Stimulated activated CD4-positive, alpha-beta T cell treated with anti-CD3 and anti-CD28 coated beads, Interleukin-2, amount 100 ng/mL, for 4 hours (primary cell): ENCODE measurements at places on chromosomes 12 and 14.

DNA sequence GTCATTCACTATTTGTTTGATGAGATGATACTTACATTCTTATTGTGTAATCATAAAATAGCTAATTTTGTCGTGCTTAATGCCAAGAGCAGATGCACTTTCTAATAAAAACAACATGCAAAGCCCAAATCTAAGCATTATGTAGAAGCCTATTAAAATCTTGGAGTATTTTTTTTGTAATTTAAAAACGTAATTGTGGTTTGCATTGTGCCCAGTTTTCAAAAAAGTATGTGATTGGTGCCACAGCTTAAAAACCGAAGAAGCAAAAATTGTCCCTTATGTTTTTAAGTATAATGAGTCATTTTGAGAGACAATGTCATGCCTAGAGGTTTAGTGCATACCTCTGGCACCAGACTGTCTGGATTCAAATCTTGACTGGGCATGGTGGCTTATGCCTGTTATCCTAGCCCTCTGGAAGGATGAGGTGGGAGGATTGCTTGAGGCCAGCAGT, 464.8 kb upstream of the RGS6 start:
- DNase-seq: no peak

DNA sequence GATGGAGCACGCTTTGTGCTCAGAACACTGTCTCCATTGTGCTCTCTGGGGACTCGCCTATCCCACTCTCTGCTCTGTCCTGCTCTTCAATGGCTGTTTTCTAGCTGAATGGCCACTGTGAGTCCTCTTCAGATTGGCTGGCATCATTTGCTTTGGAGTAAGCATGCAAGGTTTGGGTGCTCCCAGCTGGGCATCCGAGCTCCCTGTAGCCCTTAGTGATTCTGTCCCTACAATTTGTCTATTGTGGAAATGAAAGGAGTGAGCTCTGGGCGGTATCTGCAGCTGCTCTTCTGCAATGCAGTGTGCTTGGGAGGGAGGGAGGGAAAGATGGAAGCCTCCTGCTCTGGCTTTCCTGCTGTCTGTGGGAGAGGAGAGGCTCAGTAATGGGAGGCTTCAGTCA, 84.8 kb downstream of the SMOC1 start:
- DNase-seq: no peak

DNA sequence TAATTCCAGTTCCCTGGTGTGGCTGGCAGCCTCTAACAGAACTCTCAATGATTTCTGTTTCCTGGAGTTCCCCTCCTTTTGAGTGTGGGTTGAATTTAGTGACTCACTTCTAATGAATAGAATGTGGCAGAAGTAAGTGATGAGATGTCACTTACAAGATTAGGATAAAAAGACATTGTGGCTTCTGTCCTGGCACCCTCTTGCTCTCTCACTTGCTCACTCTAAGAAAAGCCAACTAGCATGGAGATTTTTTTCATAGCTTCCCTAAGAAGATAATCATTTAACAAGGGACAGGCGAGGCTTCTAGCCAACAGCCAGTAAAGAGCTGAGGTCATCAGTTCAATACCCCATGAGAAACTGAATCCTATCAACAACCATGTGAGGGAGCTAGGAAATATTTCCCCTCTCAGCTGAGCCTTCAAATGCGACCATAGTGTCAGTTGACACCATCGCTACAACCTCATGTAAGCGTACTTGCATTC, 156.7 kb downstream of the TMTC3 start:
- DNase-seq: no peak

- DNase-seq: no peak
Measured at GRCh38 chr14:69711477-69711876, 55.5 kb upstream of the SRSF5 start.

DNA sequence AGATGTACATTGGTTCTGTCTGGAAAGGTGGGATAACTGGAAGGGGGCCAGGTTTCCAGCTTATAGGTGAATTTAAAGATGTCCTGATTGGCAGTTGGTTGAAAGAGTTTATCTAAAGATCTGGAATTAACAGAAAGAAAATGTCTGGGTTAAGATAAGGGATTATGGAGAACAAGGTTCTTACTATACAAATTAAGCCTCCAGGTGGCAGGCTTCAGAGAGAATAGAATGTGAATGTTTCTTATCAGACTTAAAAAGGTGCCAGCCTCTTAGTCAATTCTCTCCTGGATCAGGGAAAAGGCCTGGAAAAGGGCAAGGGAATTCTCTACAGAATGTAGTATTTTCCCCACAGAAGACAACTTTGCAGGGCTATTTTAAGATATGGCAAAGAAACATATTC, 53.1 kb downstream of the CNTN1 start:
- no peak for DNase-seq

DNA sequence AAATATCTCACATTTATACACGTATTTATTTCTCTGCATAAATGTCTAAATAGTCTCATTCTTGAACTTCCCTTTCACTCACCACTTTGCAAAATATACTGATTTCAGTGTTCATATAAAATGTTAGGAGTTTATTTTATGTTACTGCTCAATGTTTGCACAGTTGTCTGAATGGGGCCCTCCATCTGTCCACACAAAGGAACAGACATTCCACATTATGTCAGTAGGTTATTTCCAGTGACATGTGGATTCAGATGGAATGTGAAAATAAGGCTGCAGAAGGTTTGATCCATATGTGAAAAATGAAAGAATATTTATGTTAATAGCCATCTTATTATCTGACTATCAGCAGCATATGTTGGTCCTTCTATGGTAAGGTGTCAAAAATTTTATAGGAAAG, 994.4 kb upstream of the SEL1L start:
- no peak for DNase-seq

DNA sequence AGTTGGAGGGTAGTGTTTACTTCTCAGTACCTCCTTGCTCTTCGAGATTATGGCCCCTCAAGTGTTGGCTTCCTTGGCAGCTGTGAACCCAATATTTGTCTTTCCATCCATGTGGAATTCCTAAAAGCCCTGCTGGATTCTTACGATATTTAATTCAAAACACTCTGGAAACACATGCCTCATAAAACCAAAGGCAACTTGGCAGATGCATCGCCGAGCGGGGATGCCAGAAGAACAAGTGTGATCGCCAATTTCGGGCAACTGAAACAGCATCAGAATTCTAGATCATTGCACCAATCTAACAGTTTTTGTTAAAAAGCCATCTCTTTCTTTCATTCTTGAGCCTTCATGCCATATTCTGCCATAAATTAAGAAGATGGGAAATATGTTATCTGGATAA, 934.4 kb downstream of the AACS start:
- no peak for DNase-seq

GRCh38 chr14:101899263-101899662, 65.1 kb upstream of the DYNC1H1 start:
- no peak for DNase-seq

DNA sequence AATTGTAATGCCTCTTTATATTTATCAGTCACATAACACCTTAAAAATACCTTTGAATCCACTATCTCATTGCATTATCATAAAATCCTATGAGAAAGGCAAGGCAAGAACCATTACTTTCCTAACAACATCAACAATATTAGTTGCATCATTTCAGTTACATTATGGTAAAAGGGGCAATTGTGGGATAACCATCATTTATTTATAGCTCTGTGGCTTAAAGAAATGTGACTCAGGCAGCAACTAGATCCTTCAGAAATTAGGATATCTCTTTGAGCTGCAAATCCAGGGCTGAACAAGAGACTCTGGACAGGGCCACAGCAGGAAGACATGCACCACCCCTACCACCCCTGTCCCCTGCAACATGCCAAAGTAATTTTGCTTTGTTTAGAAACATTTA, 36.4 kb downstream of the EPS8 start:
- DNase-seq: no peak

DNA sequence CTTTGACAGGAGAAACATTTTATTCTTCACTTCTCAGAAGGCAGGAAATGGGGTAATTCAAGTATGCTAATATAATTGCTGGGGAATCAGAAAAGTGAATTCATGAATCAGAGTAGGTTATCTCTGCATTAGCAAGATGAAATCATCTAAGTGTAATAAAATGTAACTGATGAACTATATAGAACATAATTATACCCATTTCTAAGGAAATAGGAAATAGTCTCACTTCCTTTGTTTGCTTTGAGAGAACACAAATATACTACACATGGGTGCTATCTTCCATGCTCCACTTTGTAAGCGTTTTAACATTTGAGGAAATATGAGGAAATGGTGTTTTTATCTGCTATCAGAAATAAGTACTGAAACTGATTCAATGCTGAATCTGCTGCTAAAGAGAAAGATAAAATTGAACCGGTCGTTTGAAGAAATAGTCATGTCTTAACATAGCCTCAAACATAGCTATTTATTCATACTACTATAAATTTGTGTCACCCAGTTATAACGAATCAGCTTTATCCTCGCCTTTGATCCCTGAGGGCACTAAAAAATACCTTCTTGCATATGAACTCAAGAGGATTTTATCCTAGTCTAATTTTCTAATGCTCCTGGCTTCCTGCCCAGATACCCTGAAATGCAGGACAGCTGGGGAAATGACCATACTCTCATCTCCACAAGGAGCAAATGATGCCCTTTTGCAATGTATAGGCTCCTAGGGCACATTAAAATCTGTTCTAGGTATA, 696.0 kb downstream of the C12orf50 start:
- DNase-seq: no peak

DNA sequence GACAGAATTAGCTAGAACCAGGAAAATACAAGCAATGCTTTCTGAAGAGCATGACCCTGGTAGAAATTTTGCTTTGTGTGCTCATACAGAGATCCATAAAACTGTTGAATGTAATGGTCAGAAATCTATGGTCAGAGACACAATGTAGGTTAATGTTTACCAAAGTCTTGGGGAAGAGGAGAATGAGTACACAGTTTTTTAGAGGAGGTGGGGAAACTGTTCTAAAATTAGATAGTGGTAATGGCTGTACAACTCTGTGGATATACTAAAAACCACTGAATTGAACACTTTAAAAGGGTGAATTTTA, 109.5 kb upstream of the ARHGAP5 start:
- DNase-seq: no peak

GRCh38 chr14:88987516-88987915, 163.1 kb downstream of the TTC8 start:
- DNase-seq: no peak

GRCh38 chr12:13404111-13404628, 207.6 kb downstream of the EMP1 start:
- DNase-seq: no peak

DNA sequence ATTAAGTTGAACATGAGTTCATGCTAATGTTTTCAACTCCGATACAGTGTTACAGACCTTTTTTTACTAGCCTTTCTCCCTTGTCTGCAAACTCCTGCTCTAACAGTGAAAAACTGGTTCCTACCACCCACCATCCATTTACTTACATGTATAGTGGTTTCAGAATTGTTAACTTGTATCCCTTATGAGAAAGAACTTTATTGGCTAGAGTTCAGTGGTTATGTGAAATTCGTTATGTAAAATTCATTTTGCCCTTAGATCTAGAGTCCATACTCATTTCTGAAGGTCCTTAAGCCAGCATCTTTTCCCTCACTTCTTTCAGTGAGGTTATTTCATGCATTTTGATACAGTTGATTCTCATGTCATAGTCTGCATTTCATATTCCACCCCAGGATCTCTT, 51.0 kb downstream of the PRKCH start:
- no peak for DNase-seq

- no peak for DNase-seq
Measured at GRCh38 chr12:91817517-91817916, 328.1 kb downstream of the BTG1 start.

GRCh38 chr14:89805501-89805900, 149.0 kb downstream of the EFCAB11 start:
- no peak for DNase-seq

- no peak for DNase-seq
Measured at GRCh38 chr14:35420036-35420811, 15.7 kb upstream of the NFKBIA start.

- no peak for DNase-seq
Measured at GRCh38 chr14:101508196-101508947, 52.9 kb upstream of the DIO3 start.

- DNase-seq: no peak
Measured at GRCh38 chr14:23028799-23029198, 5.9 kb downstream of the PSMB5 start.

DNA sequence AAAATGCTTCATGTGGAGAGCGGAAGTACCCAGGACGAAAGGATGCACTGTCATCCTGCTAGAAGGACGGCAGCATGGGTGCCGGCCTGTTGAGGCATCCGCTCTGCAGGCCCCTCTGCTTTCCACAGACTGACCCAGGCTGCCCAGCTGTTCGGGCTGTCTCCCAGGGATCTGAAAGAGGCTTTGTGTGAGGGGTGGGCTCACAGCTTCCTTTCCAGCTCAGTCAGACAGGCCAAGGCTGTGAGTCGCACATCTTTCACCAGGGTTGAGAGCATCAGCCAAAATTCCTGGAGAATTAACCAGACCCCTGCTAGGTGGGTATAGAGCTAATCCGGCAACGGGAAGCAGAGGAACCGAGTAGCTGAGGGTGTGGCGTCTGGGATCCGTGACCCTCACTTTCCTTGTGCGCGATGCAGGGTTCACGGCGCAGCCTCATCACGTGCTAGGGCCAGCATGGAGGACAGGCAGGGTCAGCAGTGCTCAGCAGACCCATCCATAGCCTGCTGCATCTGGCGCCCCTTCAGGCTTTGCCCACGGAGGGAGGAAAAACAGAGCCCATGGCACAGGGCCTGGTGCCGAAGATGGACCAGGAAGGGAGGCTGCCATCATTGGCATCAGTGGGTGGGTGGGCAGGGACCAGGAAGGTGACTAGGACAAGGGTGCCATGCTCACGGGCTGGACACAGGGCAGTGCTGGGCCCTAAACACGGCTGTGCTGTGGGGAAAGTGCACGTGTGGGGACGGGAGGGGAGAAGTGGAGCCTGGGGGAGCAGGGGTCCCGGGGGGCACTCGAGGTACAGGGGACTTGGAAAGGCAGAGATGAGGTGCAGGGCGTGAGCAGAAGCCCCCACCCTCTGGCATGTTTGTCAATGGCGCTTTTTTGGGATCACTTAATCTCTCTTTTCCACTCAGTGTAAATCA, 9.2 kb upstream of the SIVA1 start:
- no peak for DNase-seq

GRCh38 chr12:77294016-77294415, 228.6 kb upstream of the E2F7 start:
- no peak for DNase-seq

GRCh38 chr14:41830714-41831406, 224.2 kb downstream of the LRFN5 start:
- DNase-seq: no peak

DNA sequence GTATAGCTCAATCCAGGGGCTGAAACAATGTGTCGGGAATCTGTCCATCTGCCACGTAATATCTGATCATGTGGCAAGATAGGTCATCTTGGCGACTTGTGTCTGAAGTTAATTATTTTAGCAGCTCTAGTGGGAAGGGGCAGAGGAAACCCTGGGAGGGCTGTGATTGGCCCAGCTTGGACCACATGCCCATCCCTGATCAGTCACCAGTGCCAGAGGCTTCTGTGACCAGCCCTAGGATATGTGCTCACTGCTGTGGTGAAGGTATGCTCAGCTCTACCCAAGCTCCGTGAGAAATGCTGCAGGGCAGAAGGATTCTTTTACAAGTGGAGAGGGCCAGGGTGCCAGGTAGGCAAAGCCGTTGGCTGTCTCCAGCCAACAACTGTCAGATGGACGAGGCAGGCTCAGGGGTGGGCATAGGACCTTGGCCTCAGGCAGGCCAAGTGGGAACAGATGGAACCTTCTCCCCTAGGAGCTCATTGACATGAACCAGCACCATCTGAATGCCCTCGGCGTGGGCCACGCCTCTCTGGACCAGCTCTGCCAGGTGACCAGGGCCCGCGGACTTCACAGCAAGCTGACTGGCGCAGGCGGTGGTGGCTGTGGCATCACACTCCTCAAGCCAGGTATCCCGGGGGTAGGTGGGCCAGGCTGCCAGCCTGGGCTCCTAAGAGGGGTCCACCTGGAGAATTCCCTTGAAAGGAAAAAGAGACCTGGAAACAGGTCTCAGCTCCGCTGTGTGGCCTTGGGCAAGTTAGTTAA, 21.1 kb downstream of the MVK start:
- no peak for DNase-seq
